ENCODE measurements at places on chromosomes 2 and 18.
A peak's percentile ranks its signal among the peaks of the same experiment; 100 is the strongest.

GRCh38 chr18:64111950-64112349, 36.9 kb downstream of the LINC00305 start:
- no peak for DNase-seq

DNA sequence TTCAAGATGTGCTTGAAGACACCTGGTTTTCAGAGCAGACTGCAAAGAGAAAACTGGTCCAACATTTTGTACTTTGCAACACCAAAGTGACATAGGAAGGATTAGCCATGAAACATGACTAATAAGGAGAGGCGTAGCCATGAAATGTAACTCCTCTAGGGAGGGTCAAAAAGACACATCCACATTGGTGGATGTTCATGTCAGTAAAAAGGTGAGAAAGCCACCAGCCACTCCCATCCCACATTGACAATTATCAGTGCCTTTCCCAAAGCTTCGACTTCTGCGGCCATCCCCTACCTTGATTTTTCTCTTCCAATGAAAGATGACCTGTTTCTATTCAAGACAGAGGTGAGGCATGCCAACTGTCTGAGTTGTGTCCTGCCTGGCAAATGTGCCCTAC, 223.2 kb downstream of the ALK start:
- DNase-seq: peak; percentile 3

- no peak for DNase-seq
Measured at GRCh38 chr2:236665101-236665500, 95.5 kb downstream of the ACKR3 start.

GRCh38 chr2:191209340-191209739, 35.9 kb upstream of the MYO1B start:
- no peak for DNase-seq

GRCh38 chr18:56433919-56434318, 204.5 kb downstream of the TXNL1 start:
- no peak for DNase-seq

- DNase-seq: peak; percentile 71
Measured at GRCh38 chr2:6181525-6181924, 489.3 kb downstream of the SOX11 start.

- DNase-seq: peak; percentile 44
Measured at GRCh38 chr2:199811346-199811745, 39.6 kb downstream of the FTCDNL1 start.

- no peak for DNase-seq
Measured at GRCh38 chr2:224524657-224525056, 60.5 kb downstream of the CUL3 start.

Data from fibroblast of mammary gland (primary cell).